ENCODE measurements at places on chromosomes 6 and 20.

DNA sequence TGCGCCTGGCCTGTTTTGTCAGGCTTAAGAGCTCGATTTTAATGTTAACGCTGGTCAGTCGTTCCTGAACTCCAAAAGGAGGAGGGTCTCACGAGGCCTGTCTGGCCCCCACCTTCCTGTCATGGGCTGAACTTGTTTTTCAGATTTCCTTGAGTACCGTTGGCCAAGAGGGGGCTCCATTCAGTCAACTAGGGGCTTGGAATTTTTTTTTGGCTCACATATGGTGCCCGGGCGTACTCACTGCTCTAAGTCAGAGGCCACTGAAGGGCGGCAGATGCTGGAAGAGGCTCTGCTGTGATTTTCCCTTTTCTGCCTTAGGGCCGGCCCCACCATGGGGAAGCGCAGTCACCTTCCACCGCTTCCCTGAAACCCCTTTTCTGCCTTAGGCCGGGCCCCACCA lies 6.9 kb upstream of the BIRC7 start:
- DNase-seq = no peak

DNA sequence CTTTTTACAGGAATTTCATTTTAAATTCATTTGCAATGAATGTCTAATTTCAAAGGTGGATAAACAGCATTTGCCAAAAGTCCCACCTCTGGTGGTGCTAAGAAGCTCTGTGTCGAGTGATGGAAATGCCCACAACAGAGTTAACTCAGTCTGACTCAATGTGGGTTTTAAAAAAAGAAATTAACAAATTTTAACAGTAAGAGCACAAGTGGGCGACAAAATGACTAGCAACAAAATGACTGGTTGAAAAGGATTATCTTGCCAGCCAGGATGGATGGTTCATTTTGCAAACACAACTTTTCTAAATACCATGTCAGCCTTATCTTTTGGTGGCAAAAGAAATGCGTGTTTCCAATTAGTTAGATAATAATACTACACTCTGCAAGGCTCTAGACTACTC lies 14.3 kb upstream of the TAGAP start:
- no peak for DNase-seq

- no peak for DNase-seq
Observed at GRCh38 chr6:96876886-96877545, 20.7 kb downstream of the NDUFAF4 start.

DNA sequence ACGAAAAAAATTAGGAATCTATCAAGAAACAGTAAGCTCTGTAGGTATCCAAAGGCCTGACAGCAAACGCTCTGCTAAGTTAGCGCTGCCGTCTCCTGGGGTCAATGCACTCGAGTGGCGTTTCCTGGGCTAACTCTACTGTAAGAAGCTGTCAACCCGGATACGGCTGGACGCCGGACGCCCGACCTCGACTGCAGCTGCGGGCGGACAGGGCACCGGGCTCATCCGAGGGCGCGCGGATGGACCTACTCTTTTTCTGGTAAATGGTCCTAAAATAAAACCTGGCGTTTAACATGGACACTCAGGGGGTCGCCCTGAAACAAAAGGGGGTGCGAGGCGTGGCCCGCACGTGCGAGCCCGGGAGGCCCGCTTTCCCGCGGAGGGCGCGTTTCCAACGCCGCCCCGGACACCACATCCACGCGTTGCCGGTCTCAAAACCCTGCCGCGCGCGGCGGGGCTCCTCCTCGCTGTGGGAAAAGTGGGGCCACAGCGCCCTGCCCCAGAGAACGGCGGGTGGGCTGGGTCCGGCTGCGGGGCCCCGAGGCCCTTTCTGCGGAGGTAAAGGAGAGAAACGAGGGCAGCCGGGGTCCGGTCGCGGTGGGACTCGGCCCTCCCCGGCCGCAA lies 537 bp downstream of the TCP1 start:
- DNase-seq = no peak

- DNase-seq = no peak
Observed at GRCh38 chr6:96576221-96576620, 13.3 kb downstream of the FHL5 start.

- DNase-seq = no peak
Observed at GRCh38 chr6:128233531-128233930, 286.9 kb downstream of the PTPRK start.

- no peak for DNase-seq
Observed at GRCh38 chr6:90502381-90502780, 84.5 kb downstream of the MAP3K7 start.

GRCh38 chr6:89745716-89746115 lies 73.9 kb downstream of the MDN1 start:
- DNase-seq = no peak

GRCh38 chr20:42053350-42053749 lies 435.2 kb upstream of the CHD6 start:
- DNase-seq = no peak

DNA sequence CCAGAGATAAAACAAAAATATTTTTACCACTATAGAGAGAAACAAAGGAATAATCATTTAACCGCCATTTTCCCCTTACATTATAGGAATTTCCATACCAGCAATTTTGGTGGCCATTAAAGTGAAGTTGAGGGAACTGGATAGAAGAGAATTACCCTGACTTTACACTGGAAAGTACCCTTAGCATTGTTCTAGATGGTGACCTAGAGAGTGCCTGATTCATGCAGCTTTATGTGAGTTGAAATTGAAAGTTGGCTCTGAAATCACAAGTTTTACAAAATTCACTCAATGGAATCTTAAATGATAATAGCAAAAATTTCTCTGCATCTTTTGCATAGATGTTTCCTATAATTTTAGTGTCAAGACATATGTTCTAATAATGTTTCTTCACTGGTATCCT lies 55.7 kb upstream of the PREP start:
- no peak for DNase-seq

DNA sequence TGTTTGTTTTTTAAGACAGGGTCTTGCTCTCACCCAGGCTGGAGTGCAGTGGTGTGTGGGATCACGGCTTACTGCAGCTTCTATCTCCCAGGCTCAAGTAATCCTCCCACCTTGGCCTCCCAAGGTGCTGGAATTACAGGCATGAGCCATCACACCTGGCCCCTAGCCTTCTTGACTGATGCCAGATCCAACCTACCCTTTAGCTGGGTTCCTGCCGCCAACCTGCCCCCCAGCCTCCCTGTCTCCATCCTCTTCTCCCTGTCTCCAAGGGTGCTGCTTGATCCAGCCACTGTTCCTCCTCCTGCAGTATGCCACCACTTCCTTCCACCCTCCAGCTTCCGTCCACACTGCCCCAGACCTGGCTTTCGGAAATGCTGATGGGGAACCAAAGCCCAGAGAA lies 3.2 kb upstream of the C20orf144 start:
- DNase-seq = no peak

DNA sequence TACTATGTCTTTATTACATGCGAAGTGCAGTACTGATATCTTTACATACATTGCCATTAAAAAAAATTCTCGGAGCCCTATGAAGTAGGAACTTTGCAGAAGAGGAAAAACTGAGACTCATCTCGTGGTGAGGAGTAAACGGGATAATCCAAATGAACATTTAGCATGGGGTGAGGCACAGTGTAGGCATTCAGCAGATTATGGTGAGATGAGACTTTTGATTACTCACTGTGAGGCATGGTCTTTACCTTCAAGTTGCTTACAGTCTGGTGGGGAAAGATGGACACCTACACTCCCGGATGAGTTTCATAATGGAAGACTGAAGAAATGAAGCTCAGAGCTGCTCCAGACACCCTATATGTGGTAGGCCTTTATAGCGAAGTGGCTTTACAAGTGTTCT lies 1.4 kb downstream of the RPRD1B start:
- no peak for DNase-seq

- no peak for DNase-seq
Observed at GRCh38 chr6:89339565-89339964, 13.0 kb downstream of the UBE2J1 start.

DNA sequence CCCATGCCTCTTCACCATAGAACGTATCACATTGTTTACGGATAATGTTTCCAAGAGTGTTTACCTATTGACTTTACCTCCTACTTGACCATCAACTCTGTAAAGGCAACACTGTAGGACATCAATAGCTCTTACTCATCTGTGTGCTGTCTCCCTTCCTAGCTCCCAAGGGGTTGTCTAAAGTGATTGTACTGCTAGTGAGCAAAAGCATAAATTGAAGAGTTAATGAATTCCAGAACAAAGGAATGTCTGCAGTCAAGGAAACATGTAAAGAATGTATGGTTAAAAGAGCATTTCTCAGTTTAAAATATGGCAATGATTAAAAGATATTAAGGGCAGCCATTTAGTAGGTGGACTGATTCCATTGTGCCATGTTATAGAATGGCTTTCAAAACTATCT lies 985.4 kb downstream of the TBC1D32 start:
- no peak for DNase-seq

- DNase-seq = no peak
Observed at GRCh38 chr6:137181891-137182653, 8.6 kb upstream of the IL22RA2 start.

All from stimulated activated CD8-positive, alpha-beta memory T cell treated with anti-CD3 and anti-CD28 coated beads, Interleukin-7, amount 100 ng/mL, for 48 hours (primary cell).